HEK293T (cell line): ENCODE measurements at places on chromosomes 11 and 22.
A peak's percentile ranks its signal among the peaks of the same experiment; 100 is the strongest.

- DNase-seq: no peak
Observed at GRCh38 chr11:15893080-15893492, 463.3 kb downstream of the SOX6 start.

DNA sequence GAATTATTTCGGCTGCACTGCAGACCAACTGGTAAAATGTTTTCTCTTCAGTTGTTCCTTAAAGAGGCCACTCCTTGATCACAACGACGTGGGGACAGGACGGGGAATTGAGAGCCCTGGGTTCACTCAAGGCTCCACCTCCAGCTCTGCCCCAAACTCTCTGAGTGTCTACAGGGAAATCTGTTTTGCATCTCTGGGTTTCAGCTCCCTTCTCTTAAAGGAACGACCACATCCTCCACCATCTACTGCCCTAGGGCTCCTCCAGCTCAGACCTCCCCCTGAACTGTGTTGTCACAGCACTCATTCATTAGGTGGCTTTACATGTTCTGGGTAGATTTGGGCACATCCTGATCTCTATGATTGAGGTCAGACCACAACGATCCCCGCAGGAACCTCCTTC is 5.1 kb upstream of the PPFIA1 start:
- no peak for DNase-seq

DNA sequence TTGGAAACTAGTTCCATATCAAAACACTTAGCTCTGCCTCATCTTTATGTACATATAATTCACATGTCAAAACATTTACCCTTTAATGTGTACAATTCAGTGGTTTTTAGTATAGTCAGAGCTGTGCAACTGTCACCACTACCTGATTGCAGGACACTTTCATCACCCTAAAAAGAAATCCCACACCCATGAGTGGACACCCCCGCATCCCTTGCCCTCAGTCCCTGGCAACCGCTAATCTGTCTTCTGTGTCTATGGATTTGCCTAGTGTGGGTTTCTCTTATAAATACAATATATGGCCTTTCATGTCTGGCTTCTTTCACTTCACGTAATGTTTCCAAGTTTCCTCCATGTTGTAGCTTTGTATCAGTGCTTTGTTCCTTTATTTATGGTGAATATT is 8.6 kb upstream of the EMID1 start:
- DNase-seq: no peak

DNA sequence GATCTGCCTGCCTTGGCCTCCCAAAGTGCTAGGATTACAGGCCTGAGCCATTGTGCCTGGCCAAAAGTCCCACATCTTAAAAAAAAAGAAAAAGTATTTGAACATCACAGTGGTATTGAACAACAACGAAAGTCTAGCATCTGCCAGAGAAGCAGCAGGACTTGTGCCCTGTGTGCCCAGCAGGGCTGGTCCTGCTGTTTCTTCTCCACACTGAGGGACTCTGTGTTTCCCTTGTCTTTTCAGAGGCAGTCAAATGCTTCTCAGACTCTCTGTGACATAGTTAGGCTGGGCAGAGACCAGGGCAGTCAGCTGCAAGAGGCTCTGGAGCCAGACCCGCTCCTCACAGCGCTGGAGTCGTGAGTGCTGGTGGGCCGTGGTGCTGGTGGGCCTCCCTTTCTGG is 56.2 kb downstream of the SBF1 start:
- DNase-seq: no peak

DNA sequence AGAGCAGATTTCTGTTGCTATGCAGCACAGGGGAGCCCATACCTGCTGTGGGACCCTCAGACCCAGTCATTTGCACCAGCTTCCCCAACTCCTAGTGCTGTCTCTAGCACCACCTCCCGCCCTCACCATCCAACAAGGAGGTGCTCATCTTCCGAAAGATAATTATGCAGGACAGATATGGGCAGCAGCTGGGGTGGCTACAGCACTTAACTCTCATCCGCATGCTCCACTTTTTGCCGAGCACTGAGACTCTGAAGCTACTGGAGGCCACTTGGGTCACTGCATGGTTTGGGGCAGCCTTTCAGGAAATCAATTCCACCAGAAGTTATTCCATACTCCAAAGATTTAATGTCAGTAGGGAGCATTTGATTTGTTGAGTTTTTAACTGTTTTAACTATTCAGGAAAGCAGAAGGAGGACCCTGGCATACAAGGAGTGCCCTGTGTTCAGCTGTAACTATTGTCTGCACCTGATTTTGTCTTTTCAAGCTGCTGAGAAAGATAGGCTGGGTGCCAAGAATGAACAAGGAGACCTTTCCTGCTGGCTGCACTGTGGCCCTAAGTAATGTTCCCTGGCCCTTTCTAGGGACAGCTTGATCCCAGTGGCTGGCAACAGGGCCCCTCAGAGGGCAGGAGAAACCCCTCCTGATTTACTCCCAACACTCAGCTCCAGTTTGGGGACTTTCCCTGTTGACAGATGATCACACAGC is 67.3 kb upstream of the CSNK2A3 start:
- DNase-seq: no peak

DNA sequence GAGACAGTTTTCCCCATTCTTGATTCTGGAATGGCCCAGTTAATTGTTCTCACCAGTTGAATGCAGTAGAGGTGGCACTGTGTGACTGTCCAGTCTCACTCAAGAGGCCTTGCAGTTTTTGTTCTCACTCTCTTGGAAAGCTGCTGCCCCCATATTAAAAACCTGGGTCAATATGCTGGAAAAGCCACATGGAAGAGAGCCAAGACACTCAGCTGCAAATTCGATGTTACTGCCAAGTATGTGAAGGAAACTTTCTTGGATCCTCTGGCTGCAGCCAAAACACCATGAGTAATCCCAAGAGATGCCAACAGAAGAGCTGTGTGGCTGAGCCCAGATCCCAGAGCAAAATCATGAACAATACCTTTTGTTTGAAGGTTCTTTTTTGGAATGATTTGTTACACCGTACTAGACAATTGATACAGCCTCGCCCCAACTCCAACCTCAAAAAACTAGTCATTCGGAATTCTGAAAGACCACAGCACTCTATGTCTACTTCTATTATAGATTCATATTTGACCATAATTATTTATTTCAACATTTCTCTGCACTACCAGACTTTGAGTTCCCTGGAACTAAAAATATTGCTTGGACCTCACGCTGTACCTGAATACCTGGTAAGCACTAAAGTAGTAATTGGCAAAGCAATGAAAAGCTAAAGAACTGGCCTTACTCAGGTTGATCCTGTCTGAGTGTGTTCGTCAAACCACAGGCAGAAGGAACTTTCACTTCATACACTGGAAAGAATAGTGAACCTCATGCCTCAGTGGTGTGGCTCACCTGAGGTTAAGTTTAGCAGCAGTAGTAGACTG is 378.8 kb downstream of the ETS1 start:
- DNase-seq: no peak

DNA sequence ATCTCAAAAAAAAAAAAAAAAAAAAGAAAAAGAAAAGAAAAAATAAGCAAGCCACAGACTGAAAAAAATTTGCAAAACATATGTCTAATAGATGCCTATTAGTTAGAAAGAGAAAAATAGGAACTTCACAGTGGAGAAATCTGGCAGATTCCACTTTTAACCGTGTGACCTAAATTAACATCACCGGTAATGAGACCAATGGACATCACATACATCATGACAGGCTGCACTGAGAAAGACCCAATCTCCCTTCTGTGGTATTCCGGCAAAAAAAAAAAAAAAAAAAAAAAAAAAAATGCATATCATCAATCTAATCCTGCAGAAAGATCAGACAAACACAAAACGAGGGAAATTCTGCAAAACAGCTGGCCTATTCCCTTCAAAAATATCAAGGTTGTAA is 46.7 kb upstream of the CECR2 start:
- no peak for DNase-seq

DNA sequence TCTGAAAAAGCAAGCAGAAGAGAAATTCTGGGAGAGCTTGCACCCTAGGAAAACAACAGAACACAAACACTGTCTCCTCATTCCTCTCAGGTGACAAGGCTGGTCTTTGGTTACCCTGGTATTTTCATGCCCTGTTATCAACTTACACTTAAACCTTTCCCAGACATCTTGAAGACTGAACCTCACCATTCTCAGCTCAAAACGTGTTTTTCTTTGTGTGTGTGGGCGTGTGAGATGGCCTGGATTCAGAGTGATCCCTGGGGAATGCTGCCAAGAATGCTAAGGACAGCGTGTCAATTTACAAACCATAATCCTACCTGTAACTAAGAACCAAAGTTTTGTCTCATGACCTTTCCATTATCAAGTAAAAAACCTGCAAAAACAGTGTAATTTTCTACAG is 33.3 kb downstream of the ELF5 start:
- DNase-seq: no peak

GRCh38 chr11:127506647-127507046 is 506.1 kb upstream of the KIRREL3 start:
- DNase-seq: no peak

- no peak for DNase-seq
Observed at GRCh38 chr11:123519055-123519796, 89.2 kb downstream of the GRAMD1B start.

- no peak for DNase-seq
Observed at GRCh38 chr11:12470236-12470635, 92.9 kb downstream of the PARVA start.

DNA sequence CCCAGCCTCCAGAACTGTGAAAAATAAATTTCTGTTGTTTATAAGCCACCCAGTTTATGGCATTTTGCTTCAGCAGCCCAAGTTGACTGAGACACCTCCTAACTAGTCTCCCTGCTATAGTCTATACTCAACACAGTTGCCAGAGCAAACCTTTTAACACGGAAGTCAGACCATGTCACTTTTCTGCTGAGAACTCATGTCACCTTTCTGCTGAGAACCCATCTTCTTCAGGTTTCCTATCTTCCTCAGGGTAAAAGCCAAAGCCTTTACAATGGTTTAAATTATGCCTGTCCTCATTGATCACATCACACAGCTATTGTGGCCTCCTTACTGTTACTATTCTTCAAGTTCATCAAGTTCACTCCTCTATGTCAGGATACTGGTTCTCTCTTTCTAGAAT is 74.3 kb upstream of the SOX6 start:
- DNase-seq: no peak

DNA sequence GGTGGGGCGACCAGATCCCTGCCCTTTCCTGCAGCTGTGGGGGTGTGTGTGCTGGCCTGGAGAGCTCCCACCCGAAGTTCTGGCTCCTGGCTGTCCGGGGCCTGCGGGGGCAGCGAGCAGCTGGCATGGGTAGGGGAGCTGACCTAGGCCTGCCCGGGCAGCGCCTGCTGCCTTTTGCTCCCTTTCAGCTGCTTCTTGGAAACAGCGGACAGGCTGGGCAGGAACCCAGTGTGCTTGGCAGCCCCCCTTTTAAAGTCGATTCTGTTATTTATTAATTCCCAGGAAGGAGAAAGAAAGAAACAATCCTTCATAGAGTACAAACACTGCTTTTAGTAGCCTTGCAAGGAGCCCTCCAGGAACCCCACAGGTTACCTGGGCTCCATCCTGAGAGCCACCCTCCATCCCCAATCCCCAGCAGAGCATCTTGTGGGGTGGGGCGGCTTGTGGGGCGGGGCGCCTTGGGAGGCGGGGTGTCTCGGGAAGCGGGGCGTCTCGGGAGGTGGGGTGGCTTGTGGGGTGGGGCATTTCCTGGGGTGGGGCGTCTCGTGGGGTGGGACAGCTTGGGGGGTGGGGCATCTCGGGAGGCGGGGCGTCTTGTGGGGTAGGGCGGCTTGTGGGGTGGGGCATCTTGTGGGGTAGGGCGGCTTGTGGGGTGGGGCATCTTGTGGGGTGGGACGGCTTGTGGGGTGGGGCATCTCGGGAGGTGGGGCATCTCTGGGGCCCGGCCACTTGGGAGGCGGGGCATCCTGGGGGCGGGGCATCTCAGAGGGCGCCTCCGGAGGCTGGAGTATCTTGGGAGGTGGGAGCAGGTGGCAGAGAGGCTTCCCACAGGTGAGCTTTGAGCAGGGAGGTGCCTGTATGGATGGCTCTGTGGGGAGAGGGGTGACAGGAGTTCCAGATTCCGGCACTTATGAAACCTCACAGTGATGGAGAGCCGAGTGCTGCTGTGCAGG is 7.0 kb downstream of the CD81 start:
- DNase-seq: no peak

- DNase-seq: no peak
Observed at GRCh38 chr22:33648478-33648877, 271.8 kb downstream of the LARGE1 start.

GRCh38 chr22:46959369-46959768 is 196.9 kb downstream of the TBC1D22A start:
- no peak for DNase-seq

DNA sequence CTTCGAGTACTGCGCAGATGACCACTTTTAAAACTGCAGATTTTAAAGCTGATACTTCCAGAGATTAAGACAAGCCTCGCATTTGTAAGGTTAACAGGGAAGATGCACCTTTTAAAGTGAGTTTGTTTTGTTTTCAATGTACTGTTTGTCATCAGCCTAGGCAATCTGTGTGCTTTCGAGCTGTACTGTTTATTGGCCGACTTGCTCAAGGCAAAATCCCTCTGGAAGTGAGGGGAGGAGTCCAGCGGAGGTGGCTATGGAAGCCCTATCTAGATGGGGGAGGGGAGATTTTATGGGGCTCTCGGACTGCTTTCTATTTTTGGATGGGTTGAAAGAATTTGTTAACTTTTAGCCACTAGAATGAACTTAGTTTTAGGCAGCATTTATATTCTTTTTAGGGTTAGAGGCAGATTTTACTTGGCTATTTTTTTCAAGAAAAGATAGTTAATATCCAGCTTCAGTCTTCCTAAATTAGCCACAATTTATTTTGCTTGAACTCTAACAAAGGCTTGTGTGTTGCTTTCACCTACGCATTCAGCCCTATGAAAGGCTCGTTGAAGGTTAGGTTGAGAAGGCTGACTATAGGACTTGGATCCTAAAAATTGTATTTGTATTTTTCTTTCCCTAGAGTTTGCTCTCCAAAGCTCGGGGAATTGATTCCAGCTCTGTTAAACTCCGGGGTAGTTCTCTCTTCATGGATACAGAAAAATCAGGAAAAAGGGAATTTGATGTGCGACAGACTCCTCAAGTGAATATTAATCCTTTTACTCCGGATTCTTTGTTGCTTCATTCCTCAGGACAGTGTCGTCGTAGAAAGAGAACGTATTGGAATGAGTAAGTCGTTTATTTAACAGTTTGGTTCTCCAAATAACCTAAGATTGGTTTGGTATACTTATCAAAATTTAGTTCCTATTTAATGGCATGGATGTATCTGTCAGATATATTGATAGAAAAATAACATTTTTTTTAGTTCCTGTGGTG is 2.1 kb downstream of the WEE1 start:
- DNase-seq: peak; percentile 67

GRCh38 chr22:39152024-39152510 is 413 bp downstream of the CBX7 start:
- DNase-seq: no peak

GRCh38 chr11:111258046-111258445 is 12.5 kb downstream of the POU2AF2 start:
- no peak for DNase-seq

- no peak for DNase-seq
Observed at GRCh38 chr11:128342511-128343134, 244.7 kb downstream of the ETS1 start.

- no peak for DNase-seq
Observed at GRCh38 chr22:29816539-29816938, 21.5 kb downstream of the ASCC2 start.

DNA sequence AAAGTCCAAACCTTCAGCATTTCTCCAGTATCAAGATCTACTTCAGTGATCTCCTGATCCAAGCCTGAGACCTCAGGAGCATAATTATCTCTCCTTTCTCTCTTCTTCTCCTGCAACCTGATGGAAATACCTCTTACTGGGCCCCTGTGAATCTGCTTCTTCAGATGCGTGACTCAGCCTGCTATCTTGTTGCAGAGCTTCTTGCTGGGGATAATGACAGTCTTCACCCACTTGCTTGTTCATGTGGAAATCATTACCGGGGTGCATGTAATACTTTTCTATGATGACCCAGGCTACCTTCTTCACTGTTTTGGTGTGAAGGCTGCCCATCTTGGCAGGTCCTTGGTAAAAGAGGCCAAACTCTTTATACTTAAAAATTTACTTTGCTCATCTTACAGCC is 140.0 kb upstream of the POU2AF2 start:
- no peak for DNase-seq
